ENCODE measurements at places on chromosomes 3 and 15.

DNA sequence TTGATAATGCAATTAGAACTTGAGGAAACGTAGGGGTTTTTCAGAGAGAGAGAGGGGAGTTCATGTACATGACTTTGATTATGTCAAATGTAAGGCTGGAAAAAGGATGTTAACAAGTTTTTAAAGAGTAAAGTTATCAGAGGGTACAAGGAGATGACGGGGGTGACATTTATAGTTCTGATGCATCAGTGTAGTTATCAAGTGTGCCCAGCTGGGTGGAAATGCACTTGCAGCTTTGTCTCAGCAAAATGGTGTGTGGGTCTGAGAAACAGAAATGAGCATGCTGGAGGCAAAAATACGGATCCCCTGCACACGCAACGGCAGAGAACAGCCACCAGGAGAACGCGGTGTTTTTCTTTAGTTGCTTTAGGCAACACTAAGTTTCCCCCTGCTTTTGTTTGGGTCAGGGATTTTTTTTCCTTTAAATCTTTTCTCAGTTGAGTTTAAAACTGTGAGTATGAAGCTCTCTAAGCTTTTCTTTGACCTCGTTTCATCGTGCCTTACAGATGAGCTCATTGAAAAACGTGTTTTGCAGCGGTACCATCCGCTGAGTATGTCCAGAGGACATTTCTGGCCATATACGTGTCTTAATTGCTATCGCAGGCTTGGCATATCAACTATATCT is 205.4 kb downstream of the PDZRN3 start:
- DNase-seq, result peak; percentile 53

DNA sequence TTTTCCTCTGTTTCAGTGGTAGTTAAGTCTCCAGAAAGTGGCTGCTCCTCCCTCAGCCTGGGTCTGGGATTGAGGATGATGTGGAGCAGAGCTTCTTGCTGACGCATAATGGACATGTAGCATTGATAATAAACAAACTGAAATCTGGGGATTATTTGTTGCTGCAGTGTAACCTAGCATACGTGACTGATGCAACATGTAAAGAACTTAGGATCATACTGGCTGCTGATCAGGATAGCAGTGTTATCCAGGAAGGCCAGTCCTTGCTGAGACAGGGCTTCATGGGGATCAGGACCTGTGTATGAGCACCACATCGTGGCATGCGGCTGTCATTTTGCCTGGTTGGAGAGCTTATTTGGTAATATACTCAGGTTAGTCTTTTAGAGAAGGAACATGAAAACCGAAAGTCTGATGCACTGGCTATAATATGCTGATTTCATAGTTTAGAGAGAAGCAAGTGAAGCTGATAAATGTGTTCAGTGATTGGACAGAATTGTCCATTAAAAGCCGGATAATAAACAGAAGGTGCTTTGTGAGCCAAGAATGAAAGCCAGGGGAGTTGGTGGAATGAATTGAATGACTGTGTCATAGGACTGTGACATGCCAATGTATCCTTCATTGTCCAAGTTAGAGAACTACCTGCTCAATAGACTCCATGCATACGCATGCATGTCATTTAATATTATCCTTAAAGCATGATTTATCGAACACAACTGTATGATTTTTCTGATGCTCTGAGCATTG is 4.1 kb downstream of the MINAR1 start:
- DNase-seq, result no peak

- DNase-seq, result peak; percentile 17
Measured at GRCh38 chr3:127419182-127419581, 131.3 kb upstream of the PRR20G start.

DNA sequence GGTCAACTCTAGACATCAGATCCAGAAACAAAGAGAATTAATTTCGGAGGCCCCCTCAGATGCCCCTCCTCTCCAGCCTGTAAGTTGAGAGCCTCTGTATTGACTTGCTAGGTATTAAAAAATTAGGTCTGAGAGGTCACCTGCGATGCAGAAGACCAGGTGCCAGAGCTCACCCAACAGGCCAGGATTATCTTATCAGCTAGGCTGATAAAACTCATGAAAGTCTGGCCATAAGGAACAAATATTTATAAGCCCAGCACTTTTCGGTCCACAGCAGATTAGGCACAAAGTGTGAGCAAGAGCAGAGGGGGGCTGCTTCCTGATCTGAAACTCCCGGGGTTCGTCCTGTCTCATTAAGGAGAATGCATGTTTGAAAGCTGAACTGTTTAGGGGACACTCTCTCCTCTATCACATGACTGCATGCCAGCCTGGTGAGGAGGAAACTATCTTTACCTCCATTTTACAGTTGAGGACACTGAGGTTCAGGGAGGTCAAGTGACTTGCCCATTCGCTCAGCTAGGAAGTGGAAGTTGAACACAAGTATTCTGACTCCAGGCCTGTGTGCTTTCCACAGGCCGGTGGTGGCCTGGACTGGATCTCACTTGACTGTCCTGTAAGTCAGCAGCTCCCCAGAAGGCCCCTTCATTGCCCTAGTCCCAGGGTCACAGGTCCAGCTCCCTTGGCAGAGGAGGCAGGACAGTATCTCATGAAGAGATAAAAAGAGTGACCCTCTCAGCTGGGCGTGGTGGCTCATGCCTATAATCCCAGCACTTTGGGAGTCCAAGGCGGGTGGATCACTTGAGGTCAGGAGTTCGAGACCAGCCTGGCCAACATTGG is 39.6 kb upstream of the MAGEF1 start:
- no peak for DNase-seq

DNA sequence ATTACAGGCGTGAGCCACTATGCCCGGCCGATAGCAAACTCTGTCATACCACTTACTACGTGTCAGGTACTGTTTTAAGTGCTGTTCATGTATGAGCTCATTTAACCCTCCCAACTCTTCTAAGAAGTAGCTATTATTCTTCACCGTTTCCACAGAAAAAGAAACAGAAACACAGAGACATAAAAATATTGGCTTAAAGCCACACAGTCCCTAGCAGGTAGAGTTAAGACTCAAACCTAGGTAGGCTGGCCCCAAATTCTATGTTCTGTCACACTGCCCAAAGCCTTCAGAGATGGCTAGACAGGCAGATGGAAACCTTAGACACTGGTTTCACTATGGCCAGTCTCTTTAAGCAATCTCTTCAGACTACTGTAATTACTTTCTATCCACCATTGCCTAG is 149.8 kb upstream of the KCNMB2 start:
- DNase-seq, result no peak

DNA sequence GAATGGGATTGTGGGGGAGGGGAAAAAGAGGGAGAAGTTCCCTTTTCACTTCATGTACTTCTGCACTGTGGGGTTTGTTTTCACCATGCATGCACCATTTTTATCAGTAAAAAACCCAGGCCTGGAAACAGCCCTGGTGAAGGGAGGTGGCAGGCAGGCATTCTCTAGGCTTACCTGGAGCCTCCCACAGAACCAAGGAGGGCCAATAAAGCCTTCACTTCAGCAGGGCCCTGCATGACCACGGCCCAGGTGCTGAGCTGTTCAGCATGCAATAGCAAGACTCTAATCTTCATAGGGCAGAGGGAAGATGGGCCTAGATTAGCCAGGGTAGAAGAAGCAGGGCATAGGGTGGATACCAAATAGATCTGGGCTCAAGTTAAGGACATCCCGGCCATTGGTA is 49.6 kb downstream of the SCN5A start:
- DNase-seq, result no peak

DNA sequence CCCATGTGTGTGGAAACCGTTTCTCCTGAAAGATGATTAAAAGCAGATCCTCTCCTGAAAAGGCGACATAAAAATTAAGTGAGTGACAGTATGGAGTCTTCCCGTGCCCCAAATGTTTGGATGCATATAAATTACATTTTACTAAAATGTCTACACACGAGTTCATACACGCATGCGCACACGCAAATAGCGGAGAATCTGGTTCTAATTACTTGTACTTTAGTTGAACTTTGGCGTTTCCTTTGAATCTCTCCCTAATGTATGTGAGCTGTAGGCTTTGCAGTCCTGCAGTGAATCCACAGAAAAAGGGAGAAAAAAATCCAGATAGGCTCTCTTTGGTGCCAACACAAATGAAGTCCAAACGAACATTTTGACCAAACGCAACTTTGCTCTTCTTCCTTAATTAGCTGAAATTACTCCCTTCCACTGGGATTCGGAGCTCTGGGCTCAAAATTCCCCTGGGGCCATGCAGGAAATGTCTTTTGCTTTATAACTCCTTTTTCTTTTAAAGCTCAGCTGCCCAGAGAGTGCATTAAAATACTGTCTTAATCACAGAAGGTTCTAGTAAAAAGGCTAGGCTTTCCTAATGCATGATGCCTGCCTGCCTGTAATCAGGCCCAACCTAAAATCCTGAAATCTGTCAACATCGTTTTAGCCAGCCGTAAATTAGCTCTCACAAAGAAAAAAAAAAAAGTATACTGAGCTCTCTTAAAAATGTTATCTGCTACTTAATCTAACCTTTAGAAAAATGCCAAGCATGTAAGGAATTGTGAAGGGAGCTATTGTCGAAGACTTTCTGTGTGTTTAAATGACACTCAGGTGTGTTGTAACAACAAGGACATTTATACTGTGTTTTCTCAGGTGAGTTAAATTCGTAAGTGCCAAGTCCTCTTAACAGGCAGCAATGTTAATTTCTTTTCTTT is 26.2 kb downstream of the RARB start:
- DNase-seq, result no peak

DNA sequence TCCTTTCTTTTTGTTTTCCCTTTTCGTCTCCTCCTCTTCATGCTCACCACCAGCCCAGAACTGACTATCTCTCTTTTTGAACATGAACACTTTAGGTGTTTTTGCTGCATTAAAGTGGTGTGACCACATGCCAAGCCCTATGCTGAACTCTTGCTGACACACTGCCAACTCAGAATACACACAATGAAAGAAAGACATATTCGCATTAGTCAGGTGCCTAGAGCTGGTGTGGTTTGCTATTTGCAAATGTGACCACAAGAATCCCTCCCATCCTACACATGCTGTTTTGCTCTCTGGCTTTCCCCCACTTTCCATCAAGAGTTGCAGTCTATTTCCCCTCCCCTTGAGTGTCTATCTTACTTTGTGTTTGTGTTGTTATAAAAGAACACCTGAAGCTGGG is 967.8 kb upstream of the CFAP20DC start:
- DNase-seq, result no peak

DNA sequence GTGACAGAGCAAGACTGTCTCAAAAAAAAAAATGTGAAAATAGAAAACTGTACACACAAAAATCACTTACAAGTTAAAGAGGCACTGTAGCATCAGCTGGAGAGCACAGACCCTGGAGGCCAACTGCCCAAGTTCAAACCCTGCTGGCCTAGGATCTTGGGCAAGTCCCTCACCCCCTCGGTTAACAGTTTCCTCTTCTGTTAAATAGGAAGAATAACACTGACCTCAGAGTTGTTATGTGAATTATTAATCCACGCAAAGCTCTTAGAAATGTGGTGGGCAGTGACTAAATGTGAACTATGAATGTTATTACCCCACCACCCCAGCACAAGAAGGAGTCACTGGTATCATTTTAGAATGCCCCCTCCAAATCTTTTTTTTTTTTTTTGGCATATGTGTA is 11.2 kb downstream of the CIB1 start:
- DNase-seq, result no peak

DNA sequence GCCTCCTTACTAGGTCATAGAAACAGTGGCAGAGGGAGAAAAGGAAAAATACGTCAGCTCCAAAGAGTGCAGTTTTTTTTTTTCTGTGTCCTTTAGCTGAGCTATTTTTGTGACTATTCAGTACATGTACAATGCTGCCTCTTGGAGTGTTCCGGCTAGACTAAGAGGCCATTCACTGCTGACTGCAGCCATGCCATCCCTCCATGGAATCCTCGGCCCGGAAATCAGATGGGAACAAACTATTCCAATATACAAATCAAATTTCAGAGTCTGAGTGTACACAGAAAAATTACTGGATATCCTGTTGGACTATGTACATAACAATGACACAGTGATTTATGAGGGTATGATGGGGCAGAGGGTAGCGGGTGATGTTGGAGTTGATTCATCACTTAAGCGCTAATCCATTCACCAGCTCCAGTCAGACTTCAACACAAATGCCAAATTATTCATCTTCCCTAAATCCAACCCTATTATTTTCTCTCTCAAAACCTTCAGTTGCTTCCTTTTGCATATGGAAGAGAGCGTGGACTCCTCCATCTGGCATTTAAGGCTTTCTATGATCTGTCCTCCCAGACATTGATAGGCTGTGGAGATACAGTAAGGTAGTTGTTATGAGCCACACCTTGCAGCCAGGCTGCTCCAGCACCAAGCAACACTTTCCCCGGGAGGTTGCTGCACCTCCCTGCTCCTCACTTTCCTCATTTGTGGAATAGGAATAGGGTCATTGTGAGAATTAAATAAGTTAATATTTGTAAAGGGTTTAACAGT is 109.1 kb downstream of the LPP start:
- no peak for DNase-seq

GRCh38 chr15:98815207-98815606 is 166.9 kb downstream of the IGF1R start:
- DNase-seq, result no peak

DNA sequence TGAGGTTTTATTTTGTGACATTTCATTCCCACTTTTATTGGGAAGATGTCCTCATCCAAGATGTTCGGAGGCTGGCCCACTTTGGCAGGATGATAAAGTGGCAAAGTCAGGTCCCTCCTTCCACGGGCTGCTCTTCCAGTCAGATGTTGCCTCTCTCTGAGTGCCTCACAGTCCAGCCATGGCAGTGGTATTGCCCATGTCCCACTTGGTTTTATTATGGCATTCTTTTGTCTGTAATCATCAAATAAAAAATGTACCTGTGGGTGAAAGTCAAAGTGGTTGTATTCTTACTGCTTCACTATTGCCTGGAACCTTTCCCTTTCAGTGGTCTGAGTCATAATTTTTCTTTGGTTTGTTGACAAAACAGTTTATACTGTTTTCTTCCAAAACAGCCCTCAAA is 20.2 kb downstream of the ARNT2 start:
- DNase-seq, result no peak

- DNase-seq, result no peak
Measured at GRCh38 chr3:102258666-102259227, 176.1 kb upstream of the ZPLD1 start.

- DNase-seq, result no peak
Measured at GRCh38 chr3:25367025-25367424, 61.0 kb upstream of the RARB start.

DNA sequence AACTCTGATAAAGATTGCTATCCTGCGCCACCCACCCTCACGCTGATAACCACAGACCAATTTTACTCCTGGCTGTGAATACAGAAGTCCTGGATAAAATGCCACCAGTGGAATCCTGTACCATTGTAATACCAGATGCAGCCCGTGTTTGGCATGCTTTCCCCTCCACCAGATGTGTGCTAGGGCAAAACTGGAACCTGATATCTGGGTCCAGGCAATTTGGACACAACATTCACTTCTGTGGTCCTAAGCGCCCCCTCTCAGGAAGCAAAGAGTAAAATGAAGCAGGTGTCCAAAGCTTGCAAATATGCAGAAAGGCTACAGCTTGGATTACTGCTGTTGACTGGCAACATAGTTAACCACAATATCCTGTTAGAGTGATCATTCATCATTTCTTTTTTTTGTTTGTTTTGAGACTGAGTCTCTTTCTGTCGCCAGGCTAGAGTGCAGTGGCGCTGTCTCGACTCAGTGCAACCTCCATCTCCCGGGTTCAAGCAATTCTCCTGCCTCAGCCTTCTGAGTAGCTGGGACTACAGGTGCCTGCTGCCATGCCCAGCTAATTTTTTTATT is 32.8 kb downstream of the LOXL1 start:
- no peak for DNase-seq
